ENCODE measurements at places on chromosomes 13 and 19.

DNA sequence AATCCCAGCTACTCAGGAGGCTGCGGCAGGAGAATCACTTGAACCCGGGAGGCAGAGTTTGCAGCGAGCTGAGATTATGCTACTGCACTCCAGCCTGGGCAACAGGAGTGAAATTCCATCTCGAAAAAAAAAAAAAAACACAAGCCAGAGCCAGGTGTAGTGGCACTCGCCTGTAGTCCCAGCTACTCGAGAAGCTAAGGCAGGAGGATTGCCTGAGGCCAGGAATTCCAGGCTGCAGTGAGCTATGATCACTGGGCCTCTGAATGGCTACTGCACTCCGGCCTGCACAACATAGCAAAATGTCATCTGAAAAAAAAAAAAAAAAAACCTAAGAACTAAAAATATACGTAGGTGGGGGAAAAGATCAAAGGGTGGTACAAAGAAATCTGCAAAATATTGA is 19.4 kb downstream of the EPS15L1 start:
- peaks cover 5% of the 10 kb centered on the region for H3K36me3 ChIP-seq
- H3K4me3 ChIP-seq: no peak overlapping the region
- peak; percentile 37 for DNase-seq
- H3K27ac ChIP-seq: no peak overlapping the region
- no peaks in the 10 kb centered on the region for H3K4me1 ChIP-seq

DNA sequence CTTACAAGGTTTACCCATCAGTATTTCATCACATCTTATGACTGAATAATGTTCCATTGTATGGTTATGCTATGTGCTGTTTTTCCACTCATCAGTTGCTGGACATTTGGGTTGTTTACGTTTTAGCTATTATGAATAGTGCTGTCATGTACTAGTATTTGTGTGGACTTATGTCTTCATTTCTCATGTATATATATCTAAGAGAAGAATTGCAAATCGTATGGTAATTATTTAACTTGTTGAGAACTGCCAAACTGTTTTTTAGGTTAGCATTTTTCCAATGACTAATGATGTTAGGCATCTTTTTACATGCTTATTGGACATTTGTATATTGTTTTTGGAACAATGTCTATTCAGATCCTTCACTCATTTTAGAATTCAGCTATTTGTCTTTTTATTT is 368.3 kb downstream of the LMO7 start:
- H3K4me3 ChIP-seq: no peak overlapping the region

DNA sequence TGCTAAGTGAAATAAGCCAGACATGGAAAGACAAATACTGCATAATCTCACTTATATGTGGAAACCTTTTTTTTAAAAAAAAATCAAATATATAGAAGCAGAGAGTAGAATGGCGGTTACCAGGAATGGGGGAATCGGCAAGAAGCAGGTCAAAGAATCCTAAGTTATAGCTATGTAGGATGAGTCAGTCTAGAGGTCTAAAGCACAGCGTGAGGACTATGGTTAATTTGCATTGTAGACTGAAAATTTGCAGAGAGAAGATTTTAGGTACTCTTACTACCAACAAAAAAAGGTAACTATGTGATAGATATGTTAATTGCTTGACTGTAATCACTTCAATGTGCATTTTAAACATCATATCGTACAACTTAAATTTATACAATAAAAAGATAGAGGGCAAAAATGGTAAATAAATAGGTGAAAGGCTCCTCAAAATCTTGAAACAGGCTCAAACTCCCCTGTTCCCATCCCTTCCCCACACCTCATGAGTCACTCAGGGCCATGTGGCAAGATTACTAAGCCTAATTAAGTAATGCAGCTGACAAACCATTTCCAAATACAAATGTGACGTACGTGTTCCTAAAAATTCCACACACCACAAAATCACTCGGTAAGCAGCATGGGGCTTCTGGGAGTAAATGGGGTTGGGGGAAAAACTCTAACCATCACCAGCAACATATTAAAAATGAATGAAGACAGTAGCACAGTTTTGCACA is 159.0 kb downstream of the USP12 start:
- H3K4me3 ChIP-seq: no peak overlapping the region
- peak; percentile 16 for DNase-seq
- H3K36me3 ChIP-seq: no peaks in the 10 kb centered on the region
- no peak overlapping the region for H3K27ac ChIP-seq

GRCh38 chr19:47093254-47093653 is 20.3 kb downstream of the ZC3H4 start:
- no peak overlapping the region for H3K4me3 ChIP-seq
- DNase-seq: no peak
- no peaks in the 10 kb centered on the region for H3K27me3 ChIP-seq

DNA sequence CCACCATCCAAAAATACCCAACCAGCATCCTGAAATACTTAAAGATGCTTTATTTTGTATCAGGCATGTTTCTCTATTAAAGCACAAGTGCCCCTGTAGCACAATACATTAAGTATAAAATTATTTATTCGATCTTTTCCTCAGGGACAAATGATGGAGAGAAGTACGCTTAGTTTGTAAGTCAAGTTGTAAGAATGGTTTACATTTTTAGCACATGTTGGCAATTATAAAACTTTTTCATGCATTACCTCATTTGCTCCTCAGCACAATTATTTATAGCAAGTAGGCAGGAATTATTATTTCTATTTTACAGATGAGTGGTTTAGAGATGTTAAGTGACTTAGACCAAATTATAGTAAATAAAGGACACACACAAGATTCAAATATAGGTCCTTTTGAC is 232.6 kb upstream of the HTR2A start:
- no peaks in the 10 kb centered on the region for H3K27me3 ChIP-seq
- no peaks in the 10 kb centered on the region for H3K4me1 ChIP-seq
- no peak overlapping the region for H3K4me3 ChIP-seq
- DNase-seq: no peak
- H3K27ac ChIP-seq: no peak overlapping the region
- H3K36me3 ChIP-seq: no peaks in the 10 kb centered on the region

DNA sequence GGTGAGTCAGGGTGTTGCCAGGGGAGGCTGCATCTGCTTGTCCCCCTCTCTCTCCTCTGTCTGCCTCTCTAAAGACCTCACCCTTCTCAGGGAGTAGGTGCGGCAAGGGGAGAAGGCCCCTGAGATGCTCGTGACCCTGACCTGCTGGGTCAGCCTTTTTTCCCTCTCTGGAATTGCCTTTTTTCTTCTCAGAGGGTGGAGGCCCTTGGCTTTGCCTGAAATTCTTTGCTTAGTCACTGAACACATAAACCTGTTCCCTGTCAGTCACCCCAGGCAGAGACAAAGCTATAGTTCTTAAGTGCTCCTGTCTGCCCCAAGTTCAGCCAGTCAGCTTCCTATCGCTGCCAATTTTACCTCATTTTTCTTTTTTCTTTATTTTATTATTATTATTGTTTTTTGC is 35.2 kb upstream of the PEG3 start:
- H3K4me1 ChIP-seq: no peaks in the 10 kb centered on the region
- no peaks in the 10 kb centered on the region for H3K36me3 ChIP-seq
- H3K27ac ChIP-seq: no peak overlapping the region
- H3K4me3 ChIP-seq: no peak overlapping the region
- no peaks in the 10 kb centered on the region for H3K27me3 ChIP-seq
- DNase-seq: no peak

DNA sequence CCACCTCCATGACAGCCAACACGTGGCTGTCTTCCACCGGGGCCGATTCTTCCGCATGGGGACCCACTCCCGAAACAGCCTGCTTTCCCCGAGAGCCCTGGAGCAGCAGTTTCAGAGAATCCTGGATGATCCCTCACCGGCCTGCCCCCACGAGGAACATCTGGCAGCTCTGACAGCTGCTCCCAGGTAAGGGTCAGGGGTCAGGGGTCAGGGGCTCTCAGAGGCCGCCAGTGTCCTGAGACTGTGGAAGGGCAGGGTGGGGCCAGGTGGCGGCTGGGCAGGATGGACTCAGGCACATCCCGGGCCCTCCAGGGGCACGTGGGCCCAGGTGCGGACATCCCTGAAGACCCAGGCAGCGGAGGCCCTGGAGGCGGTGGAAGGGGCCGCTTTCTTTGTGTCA is 15.0 kb downstream of the CPT1C start:
- H3K4me3 ChIP-seq: no peak overlapping the region
- no peak for DNase-seq
- no peak overlapping the region for H3K27ac ChIP-seq
- H3K27me3 ChIP-seq: peaks cover 3% of the 10 kb centered on the region

DNA sequence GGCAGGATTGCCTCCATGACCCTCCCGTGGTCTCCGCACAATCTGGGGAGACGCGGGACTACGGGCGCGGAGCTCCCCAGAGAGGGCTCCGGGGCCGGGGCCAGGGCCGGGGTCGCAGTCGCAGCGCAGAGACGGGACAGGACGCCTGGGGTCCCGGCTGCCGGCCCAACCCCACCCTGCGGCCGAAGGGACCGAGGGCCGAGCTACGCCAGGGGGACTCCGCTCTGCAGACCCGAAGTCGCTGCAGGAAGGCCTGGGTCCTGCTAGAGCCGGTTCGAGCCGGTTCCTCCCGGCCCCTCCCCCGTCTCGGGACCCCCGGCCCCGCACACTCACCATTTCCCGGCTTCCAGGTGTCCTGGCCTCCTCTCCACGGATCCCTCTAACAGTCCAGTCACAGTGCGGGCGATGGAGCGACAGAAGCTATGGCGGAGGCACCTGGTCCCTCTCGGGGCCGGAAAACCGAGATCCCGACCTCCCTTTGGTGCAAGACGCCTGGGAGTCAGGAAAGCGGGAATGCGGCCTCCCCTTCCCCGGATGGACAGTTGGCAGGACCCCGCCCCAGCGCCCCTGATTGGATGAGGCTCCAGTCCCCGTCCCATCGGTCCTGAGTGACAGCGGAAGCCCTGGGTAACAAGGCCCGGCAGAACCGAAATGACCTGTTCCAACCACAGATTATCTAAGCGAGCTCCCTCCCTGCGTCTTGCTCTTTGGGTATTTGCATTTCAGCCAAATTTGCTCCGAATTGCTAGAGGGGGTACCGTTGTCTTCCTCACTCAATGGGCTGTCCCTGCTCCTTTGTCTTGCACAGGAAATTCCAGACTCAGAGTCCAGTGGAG is at the start of gene ZNF625:
ZNF625 (minus strand) TSS at position 512 of the 836 bp plus-strand sequence; CDS start at position 336, 176 bp downstream.
- peaks cover 25% of the 10 kb centered on the region for H3K36me3 ChIP-seq
- peak within 1 kb of the TSS; percentile 95 for H3K4me3 ChIP-seq
- DNase-seq: peak; percentile 99
- H3K4me1 ChIP-seq: no peaks in the 10 kb centered on the region
- no peaks in the 10 kb centered on the region for H3K27me3 ChIP-seq

- H3K27ac ChIP-seq: no peak overlapping the region
- H3K36me3 ChIP-seq: no peaks in the 10 kb centered on the region
- no peaks in the 10 kb centered on the region for H3K4me1 ChIP-seq
Observed at GRCh38 chr13:28751175-28751960, 32.6 kb upstream of the SLC46A3 start.

GRCh38 chr19:32197896-32198882 is 147.2 kb upstream of the ZNF507 start:
- H3K27ac ChIP-seq: no peak overlapping the region
- H3K4me3 ChIP-seq: no peak overlapping the region
- DNase-seq: peak; percentile 15
- no peaks in the 10 kb centered on the region for H3K4me1 ChIP-seq
- H3K36me3 ChIP-seq: no peaks in the 10 kb centered on the region

GRCh38 chr19:45440873-45441654 is 17.3 kb upstream of the ERCC1 start:
- no peak overlapping the region for H3K27ac ChIP-seq
- H3K36me3 ChIP-seq: no peaks in the 10 kb centered on the region
- H3K4me1 ChIP-seq: peaks cover 2% of the 10 kb centered on the region

GRCh38 chr19:19866611-19867248 is 1.0 kb downstream of the ZNF253 start:
- peak overlapping the region; percentile 98 for H3K4me3 ChIP-seq
- peaks cover 32% of the 10 kb centered on the region for H3K36me3 ChIP-seq
- peak; percentile 92 for DNase-seq
- no peaks in the 10 kb centered on the region for H3K4me1 ChIP-seq
- no peaks in the 10 kb centered on the region for H3K27me3 ChIP-seq
- H3K27ac ChIP-seq: peak overlapping the region; percentile 99

GRCh38 chr19:275000-275399 is 16.2 kb downstream of the PLPP2 start:
- H3K4me1 ChIP-seq: no peaks in the 10 kb centered on the region
- no peak for DNase-seq
- no peaks in the 10 kb centered on the region for H3K36me3 ChIP-seq
- no peaks in the 10 kb centered on the region for H3K27me3 ChIP-seq

GRCh38 chr19:29260477-29261317 is 47.7 kb upstream of the UQCRFS1 start:
- H3K27ac ChIP-seq: peak overlapping the region; percentile 83
- H3K27me3 ChIP-seq: no peaks in the 10 kb centered on the region
- H3K4me3 ChIP-seq: no peak overlapping the region
- no peaks in the 10 kb centered on the region for H3K36me3 ChIP-seq
- DNase-seq: peak; percentile 86

- no peaks in the 10 kb centered on the region for H3K36me3 ChIP-seq
- no peaks in the 10 kb centered on the region for H3K4me1 ChIP-seq
- no peak overlapping the region for H3K4me3 ChIP-seq
- no peak overlapping the region for H3K27ac ChIP-seq
- no peak for DNase-seq
- H3K27me3 ChIP-seq: no peaks in the 10 kb centered on the region
Observed at GRCh38 chr13:31166591-31166990, 4.9 kb upstream of the HSPH1 start.

DNA sequence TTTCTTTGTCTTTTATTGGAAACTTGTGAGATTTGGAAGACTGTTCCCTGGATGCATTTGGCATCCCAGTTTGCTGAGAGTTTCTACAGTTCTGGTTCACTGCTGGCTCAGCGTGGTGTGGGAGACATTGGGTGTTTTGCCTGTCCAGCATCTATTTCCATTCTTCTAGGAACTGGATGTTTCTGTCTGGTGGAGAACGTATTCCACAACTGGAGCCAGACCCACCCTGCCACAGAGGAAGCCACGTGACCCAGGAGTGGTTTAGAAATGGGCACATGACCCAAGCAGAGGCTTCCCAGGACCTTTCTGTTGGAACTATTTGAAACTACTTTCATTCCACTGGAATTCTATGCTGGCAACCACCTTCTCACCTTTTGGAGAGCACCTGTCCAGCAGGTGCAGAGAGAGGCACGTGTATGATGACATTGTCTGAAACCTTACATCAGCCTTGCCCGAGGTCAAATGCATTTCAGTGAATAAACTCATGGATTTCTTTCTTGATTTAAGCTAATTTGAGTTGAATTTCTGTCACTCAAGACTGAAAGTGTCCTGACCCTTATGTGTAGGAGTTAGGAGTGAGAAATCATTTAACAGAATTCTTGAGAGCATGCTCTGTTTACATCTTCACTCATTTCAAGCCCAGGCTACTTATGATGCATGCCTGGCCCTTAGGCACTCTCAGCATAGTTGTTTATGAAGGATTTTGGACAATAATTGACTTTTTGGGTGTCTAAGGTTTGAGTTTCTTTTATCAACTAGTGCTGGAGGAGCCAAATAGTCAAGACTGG is 121.8 kb downstream of the AKAP11 start:
- no peak overlapping the region for H3K27ac ChIP-seq
- no peak for DNase-seq
- no peaks in the 10 kb centered on the region for H3K36me3 ChIP-seq
- H3K4me3 ChIP-seq: no peak overlapping the region

DNA sequence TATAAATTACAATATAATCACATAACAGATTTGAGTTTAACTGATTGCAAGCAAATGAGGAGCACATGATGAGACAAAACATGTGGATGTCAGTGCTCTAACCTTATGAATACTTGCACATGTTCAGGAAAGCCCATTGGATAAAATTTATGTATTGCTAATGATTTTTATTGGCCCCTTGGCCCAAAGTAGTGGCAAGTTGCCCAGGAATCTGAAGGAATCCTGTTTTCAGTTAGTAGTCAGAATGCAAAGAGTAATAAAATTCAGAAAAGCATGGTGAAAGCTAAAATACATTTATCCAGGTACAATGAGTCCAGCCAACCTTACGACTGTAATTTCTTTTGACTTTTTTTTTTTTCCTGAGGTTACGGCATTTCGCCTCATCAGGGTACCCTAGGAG is 1539.4 kb downstream of the EFNB2 start:
- H3K27ac ChIP-seq: no peak overlapping the region
- no peaks in the 10 kb centered on the region for H3K27me3 ChIP-seq
- no peaks in the 10 kb centered on the region for H3K4me1 ChIP-seq
- no peaks in the 10 kb centered on the region for H3K36me3 ChIP-seq

All from endodermal cell (in vitro differentiated cells).